ENCODE measurements at places on chromosomes 6 and 20.

GRCh38 chr20:14700639-14700960, 363.2 kb upstream of the FLRT3 start:
- peak; percentile 14 for DNase-seq

GRCh38 chr6:147195510-147195909, 8.7 kb upstream of the STXBP5 start:
- no peak for DNase-seq

GRCh38 chr6:168650671-168651111, 209.7 kb downstream of the SMOC2 start:
- no peak for DNase-seq

- no peak for DNase-seq
Measured at GRCh38 chr20:8663424-8663823, 405.5 kb upstream of the PLCB4 start.

- DNase-seq: no peak
Measured at GRCh38 chr6:44742828-44743372, 355.4 kb downstream of the CDC5L start.

DNA sequence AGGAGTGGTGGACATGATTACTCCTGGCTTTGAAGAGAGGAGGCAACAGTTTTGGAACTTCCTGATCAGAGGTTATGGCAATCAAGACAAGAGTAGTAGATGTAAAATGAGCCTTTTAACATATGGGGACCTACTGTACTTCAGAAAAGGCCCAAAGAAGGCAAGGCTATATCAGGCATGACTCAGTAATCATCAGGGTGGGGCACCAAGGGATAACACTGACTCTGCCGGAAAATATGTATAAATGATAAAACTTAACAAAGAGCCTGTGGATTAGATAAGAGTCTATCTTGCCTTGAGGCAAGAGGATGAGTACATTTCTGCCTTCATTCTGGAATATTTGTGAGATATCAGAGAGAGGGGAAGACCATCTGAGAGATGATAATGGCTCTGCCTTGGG, 1389.9 kb upstream of the MAP3K7 start:
- no peak for DNase-seq

DNA sequence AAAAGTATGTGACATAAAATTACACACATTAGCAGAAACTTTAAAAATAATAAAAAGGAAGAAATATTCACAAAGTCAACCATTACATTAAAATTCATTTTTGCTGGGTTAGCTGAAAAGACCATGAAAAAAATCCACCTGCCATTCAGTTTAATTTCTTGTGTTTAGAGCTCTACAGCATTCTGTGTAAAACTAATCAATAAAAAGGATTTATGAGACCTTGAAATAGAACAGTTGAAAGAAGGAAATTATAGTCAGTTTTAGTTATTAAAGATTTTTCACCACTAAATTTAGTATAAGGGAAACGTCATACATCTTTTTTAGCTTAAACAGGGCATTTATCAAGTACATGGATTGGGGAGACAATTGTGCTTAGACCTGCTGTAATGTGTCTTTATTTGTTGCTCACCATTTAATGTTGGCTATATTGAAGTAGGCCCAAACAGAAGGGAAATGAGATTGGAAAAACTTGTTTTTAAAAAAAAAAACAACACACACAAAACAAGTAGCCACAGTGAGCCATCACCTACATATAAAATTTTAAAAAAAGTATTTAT, 438.7 kb upstream of the POU3F2 start:
- DNase-seq: no peak

DNA sequence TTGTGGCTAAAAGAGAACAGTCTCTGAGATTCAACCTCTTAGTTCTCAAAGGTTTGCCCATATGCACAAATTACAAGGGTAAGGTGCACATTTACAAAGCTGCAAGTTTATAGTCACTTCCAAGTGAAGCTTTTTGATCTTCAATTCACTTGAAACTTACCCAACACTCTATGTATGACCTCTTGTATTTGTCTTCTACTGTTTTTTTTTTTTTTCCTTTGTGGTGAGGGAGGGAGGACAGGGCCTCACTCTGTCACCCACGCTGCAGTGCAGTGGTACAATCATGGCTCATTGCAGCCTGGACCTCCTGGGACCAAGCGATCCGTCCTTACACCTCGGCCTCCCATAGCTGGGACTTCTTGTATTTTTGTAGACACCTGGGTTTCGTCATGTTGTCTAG, 4.5 kb upstream of the FOXO3 start:
- no peak for DNase-seq

- no peak for DNase-seq
Measured at GRCh38 chr6:158142789-158143188, 25.3 kb downstream of the SERAC1 start.

- DNase-seq: no peak
Measured at GRCh38 chr6:34098045-34098936, 47.6 kb downstream of the GRM4 start.

- no peak for DNase-seq
Measured at GRCh38 chr6:52801188-52801841, 2.3 kb downstream of the GSTA1 start.

GRCh38 chr20:58130581-58130980, 97.9 kb downstream of the ANKRD60 start:
- DNase-seq: no peak

- DNase-seq: no peak
Measured at GRCh38 chr20:32141465-32141980, 32.0 kb downstream of the TM9SF4 start.

- DNase-seq: no peak
Measured at GRCh38 chr6:53795340-53795701, 516 bp downstream of the LRRC1 start.

DNA sequence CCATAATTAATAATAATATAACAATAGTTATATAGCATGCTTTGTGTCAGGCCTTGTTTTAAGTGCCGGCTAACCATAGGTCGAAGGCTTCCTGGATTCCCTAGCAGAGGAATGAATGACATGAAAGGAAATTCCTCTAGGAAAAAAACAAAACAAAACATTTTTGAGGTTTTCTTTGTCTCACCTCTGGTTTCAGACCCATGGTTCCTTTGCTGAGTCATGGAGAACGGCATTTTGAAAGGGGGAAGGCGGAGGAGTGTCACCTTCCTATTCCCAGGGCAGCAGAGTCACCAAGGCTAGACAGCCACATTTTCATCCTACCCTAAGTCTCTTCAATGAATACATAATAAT, 25.3 kb upstream of the CCND3 start:
- DNase-seq: peak; percentile 87

GRCh38 chr6:99334526-99335127, 14.8 kb downstream of the FAXC start:
- peak; percentile 17 for DNase-seq

GRCh38 chr6:1667012-1667804, 57.5 kb downstream of the FOXC1 start:
- DNase-seq: no peak

DNA sequence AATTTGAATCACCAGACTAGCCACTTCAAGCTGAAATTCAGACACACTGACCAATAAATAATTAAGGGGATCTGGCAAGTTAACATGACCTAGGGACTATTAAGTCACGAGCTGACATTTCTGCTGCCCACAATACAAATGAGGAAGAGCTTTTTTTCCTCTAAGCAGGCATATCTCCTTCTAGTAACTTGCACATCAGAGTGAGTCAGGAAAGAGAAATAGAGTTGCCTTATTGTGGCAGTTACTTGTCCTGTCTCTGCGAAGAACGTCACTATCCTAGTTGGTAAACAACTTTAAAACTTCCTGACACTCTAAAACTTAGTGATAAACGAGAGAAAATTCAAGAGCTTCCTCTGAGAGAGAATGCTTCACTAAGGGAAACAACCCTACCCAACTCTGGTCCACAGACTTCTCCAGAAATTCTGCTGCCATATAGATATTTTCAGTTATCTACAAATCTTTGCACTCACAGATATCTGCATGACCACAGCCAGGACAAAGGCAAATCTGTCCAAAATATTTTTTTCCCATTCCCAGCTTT, 4.2 kb downstream of the PLA2G7 start:
- no peak for DNase-seq

DNA sequence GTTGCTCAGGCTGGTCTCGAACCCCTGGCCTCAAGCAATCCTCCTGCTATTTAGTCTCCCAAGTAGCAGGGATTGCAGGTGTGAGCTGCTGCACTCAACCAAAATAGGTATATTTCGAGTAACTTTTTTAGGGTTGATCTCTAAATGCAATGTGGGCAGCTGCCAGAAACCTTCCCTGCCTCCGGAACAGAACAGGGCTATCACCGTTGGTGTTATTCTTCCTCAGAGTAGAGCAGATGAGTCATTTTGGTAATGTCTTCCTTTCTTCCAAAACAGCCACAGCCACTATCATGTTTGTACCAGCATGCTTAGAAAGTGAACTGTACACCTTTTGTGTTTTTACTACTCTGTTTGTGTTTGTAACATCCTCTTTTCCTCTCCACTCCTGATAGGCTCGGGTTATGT, 44.1 kb downstream of the SNX9 start:
- DNase-seq: no peak

- DNase-seq: peak; percentile 21
Measured at GRCh38 chr6:105890521-105891244, 195.5 kb upstream of the PRDM1 start.

- peak; percentile 89 for DNase-seq
Measured at GRCh38 chr20:56875052-56875659, 246.1 kb downstream of the TFAP2C start.

DNA sequence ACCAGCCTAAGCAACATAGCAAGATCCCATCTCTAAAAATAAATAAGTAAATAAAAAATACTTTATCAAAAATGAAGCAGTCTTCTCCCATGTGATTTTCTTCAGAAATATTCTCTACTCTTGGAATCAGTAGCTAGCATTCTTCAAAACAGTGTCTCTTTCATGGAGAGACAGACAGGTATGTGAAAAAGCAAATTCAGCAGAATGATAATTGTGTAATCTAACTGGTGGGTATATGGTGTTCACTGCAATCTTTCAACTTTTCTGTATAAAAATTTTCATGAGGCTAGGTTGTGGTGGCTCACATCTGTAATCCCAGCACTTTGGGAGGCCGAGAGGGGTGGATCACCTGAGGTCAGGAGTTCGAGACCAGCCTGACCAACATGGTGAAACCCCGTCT, 7.9 kb downstream of the MRS2 start:
- DNase-seq: no peak

GRCh38 chr6:170179616-170180324, 111.1 kb downstream of the DLL1 start:
- DNase-seq: no peak

- DNase-seq: no peak
Measured at GRCh38 chr6:149328083-149328482, 10.6 kb downstream of the TAB2 start.

DNA sequence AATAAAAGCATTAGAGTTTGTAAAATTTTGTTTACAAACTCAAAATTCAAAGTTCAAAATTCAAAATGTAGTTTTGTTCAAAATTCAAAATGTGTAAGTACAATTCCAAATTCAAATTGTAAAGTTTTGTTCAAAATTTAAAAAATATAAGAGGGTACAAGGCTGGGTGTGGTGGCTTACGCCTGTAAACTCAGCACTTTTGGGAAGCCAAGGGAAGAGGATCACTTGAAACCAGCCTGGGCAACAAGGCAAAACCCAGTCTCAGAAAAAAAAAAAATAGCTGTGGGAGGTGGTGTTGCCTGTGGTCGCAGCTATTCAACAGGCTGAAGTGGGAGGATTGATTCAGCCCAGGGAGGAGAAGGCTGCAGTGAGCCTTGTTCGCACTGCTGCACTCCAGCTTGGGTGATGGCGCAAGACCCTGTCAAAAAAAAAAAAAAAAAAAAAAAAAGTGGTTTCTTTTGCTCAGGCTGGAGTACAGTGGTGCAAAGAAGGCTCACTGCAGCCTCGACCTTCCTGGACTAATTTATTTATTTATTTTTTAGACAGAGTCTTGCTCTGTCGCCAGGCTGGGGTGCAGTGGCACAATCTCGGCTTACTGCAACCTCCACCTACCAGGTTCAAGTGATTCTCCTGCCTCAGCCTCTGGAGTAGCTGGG, 5.4 kb upstream of the ZBTB12 start:
- peak; percentile 58 for DNase-seq

DNA sequence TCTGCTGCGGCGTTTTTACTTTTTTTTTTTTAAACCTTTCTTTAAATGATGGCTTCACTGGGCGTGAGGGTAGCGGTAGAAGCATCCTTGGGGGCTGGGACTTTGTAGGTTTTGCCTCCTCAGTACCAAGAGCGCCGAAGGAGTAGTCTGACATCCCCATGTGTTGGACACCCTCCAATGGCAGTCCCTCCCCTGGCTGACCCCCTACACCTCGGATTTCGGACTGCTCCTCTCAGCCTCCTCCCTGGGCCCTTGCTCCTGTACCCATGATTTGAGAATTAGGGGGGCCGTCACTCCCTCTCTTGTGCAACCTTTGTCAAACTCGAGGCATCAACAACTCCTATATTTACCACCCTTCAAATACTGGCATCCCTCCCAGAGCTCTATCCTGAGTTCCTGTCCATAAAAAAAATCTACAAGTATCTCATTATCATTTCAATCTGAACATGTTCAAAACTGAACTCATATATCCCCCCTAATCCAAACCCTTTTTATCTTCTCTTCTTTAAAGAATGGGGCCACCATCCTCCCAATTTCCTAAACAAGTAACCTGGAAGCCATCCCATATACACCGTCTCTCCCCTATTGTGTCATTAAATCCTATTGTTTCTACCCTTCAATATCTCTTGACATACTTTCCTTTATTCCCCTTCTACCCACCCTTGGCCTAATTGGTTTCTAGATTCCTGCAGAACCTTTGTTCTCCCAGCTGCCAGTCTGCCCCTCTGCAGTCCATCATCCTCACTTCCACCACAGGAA, 1.2 kb upstream of the ARFGEF3 start:
- DNase-seq: no peak

DNA sequence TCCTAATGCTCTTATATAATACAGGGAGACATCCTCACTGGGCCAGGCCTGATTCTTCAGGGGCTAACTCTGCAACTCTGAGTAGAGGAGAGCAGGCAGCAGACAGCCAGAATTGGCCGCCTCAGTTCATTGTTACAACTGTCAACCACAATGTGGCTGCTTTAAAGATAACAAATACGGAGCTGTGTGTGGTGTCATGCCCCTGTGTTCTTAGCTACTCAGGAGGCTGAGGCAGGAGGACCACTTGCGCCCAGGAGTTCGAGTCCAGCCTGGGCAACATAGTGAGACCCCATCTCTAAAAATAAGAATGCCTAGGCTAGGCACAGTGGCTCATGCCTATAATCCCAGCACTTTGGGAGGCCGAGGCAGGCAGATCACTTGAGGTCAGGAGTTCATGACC, 34.3 kb downstream of the CEP250 start:
- no peak for DNase-seq

Measured in RCC 7860 (cell line).